ENCODE measurements at places on chromosomes 11 and 22.

- no peak for DNase-seq
Measured at GRCh38 chr22:36887162-36887561, 26.3 kb upstream of the CSF2RB start.

- DNase-seq = no peak
Measured at GRCh38 chr22:38126928-38127668, 16.6 kb upstream of the BAIAP2L2 start.

DNA sequence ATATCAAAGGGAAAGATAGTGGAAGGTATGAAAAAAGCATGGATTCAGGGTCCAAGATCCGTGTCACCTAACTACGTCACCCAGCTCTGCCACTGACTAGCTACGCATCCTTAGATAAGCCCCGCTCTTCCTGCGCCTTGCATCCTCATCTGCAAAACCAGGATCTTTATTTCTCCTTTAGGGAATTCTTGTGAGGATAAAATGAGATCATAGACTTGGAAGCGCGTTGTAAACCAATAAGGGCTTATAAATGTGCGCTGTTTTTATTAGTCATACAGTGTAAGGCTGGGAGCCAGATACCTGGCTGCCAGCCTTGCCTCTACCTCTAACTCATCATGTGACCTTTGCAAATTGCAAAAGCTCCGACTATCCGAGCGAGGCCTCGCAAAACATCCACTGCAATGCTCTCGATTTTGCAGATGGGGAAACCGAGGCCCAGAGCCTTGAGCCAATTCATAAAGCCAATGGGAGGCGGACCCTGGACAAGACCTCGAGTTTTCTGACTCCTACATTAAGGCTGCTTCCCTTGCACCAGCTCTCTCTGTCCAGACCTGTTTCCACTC is 753 bp downstream of the PRPF19 start:
- no peak for DNase-seq

DNA sequence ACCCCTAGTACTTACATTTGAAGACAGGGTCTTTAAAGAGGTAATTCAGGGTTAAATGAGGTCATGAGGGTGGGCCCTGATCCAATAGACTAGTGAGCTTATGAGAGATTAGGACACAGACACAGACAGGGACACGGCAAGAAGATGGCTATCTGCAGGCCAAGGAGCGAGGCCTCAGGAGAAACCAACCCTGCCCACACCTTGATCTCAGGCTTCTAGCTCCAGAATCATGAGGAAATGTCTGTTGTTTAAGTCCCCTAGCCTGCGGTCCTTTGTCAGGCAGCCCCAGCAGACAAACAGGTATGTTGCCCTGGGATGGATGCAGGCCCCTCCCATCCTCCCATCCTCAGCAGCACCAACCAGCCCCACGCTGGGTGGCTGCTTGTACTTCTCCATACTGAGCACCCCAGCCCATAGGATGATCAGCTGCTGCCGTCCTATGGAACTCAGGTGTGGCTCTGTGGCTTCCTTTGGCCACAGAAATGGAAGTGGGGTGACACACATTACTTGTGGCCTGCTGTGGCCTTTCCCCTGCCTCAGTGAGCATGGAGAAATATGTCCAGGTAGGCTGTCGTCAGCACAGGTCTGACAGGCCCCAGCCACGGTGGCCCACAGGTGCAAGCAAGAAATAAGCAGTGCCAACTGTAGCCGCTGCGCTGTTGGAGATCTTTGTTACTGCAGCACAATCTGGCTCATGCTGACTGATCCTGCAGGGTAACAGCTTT is 7.9 kb downstream of the GNB1L start:
- DNase-seq = no peak

DNA sequence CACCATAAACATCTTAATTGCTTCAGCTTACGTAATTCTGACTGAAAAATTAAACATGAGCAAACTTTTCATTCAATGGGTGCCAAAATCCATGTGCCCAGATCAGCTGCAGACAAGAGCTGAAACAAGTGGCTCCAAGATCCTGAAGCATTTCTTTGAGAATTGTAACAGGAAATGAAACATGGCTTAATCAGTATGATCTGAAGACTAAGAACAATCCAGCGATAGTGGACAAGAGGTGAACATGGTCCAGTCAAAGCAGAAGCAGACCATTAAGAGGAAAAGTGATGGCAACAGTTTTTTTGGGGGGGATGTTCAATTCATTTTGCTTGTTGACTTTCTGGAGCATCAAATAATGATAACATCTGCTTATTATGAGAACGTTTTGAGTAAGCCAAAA is 1964.5 kb upstream of the RAG2 start:
- no peak for DNase-seq

DNA sequence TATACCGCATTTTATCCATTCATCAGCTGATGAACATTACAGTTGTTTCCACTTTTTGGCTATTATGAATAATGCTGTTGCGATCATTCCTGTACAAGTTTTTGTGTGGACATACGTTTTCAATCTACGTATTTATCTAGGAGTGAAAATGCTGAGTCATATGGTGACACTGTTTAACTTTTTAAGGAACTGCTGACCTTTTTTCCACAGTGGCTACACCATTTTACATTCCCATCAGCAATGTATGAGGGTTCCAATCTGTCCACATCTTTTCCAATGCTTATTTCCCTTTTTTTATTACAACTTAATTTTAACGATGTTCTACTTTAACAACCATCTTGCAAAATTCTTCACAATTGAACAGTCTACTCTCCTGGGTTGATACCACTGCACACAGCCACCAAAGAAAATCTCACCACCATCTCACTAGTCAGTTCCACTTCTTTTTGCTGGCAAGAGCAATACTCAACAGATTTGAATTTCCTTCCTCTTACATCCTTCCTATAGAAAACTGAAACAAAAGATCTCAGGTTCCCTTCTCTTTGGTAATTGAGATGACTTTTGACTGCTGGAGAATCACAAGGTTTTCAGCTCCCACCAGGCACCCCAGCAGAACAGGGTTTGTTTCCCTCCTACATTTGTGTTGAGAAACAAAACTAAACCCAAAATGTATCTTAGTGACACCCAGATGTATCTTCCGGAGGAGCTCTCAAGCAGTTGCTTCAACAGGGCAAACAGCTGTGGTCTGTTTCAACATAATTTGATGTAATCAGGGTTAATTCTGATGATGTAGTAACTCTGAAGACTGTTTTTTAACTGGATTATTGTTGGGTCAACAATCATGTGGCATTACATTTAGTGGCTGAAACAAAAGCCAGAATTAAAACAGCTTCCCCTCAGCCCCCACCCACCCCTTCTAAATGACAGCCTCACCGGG is 7.0 kb upstream of the GAB2 start:
- DNase-seq = no peak

GRCh38 chr11:103789952-103790351 is 246.5 kb upstream of the DDI1 start:
- no peak for DNase-seq

DNA sequence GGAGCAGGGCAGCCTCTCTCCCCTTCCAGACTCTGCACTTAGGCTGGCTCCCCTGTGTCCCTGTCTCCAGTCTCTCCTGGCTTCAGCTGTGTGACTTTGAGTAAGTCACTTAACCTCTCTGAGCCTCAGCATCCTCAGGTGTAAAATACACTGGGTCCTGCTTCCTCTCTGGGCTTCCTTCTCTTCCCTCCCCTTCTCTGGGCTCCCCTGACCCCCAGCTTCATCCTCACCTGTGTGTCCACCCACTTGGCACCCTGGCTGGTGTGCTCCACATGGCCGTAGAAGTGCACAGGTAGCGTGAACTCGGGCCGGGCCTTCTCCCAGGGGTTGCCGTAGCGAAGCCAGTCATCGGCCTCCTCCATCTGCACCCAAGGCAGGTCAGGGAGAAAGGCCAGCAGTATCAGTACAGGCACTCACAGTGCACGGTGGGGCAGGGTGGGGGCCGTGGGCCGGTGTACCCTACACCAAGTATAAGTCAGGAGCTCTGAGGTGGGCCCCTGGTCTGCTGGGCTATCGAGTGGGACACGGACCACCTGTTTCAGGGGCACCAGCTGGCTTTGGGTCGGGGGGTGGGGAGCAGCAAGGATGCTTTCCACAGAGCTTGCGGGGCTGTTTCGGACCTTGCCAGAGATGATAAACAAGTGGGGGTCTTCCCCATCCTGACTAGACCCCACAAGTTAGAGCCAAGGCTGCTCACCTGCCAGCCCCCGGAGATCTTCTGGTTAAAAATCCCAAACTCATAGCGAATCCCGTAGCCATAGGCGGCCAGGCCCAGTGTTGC is 2.0 kb downstream of the PYGM start:
- no peak for DNase-seq

GRCh38 chr22:44807915-44808690 is 55.7 kb downstream of the ARHGAP8 start:
- no peak for DNase-seq

GRCh38 chr11:13384908-13385640 is 77.9 kb downstream of the BTBD10 start:
- peak; percentile 5 for DNase-seq

- DNase-seq = no peak
Measured at GRCh38 chr11:133531971-133532651, at the start of gene OPCML. Gene OPCML, minus strand, starts transcription at chr11:133532501.

DNA sequence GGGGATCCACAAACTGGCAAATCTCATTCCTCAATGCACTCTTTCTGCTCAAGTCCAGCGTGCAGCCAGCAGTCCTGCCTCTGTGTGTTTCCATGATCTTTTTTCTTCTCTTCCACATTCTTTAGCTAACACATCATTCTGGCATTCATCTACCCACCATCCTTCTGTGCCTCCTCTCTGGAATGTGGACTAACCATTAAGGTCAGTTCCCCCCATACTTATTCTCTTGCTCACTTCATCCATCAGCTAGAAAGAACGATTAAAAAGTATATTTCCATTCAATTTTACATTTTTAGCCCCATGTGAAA is 7.8 kb downstream of the KIRREL3 start:
- DNase-seq = no peak

GRCh38 chr22:40818192-40818746 is 877 bp downstream of the SLC25A17 start:
- no peak for DNase-seq

DNA sequence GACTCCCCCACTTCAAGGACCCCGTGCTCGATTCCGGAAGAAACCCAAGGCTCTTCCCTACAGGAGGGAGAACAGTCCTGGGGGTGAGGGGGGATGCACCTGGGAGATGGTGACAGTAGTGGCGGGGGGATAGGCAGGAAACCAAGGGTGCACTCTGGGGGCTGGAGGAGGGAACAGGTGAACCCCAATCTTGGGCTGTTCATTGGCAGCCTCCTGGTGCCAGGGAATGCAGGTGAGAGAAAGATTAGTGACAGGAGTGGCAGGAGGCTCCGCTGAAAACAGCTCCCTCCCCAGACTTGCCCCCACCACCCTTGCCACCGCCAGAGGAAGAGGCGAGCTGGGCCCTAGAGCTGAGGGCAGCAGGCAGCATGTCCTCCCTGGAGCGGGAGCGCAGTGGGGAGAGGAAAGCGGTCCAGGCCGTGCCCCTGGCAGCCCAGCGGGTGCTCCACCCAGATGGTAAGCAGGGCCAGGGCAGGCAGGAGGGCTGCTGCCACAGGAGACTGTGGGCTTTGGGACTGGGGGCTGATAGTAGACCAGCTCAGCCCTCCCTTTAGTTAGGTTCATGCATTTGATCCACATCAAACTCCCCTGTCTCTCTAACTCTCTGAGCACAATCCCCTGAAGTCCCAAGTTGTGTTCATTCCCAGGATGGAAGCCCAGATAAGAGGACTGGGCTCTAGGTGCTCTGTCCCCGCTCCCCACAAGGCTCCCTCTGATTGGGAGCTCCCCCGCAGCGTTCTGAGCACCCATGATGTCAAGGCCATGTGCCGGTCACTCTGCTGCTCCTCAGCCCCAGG is 14.5 kb downstream of the ROBO3 start:
- no peak for DNase-seq

- DNase-seq = no peak
Measured at GRCh38 chr11:6646918-6647679, 8.5 kb downstream of the DCHS1 start.

- no peak for DNase-seq
Measured at GRCh38 chr11:3623121-3623520, 18.7 kb downstream of the ART5 start.

DNA sequence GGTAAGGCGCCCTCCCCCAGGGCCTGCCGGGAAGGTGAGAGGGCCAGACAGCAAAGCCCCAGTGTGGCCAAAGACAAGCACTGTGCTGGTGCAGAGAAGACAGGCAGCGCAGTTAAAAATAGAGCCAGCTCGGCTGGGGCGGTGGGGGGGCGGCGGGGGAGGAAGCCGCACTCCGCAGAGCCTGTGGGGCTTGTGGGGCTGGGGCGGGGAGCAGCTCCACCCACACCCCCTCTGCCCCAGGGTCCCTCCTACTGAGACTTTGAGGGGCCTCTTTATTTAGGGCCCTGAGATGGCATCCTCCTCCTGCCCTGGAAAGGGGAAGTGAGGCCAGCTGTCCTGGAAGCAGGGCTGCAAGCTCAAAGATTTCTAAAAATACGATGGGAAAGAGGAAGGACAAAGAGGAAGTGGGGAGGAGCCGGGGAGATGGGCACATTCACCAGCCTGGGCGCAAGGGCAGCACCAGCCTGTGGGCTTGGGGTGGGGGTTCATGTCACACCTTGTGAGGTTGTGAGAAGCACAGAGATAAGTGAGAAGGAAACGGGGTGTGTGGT is 2.6 kb downstream of the CYTH4 start:
- no peak for DNase-seq
